ENCODE measurements at places on chromosomes 6 and 20. TPM values are rescaled to one million over a fixed set of nuclear protein-coding genes. Genes with fewer than 3 reads are reported as not detected.

Gene RBL1
- 4.3 TPM for total RNA-seq

Gene ZNF311
- 0.05 TPM for total RNA-seq

Gene GNAS-AS1
- not detected for total RNA-seq

Gene BACH2
- 1.2 TPM for total RNA-seq

Gene PRICKLE4
- total RNA-seq: 6.4 TPM

Gene CNBD2
- total RNA-seq: 8.4 TPM

Gene MPIG6B
- not detected for total RNA-seq

Gene KIF13A
- 57.5 TPM for total RNA-seq

Gene IL17A
- not detected for total RNA-seq

Gene ENPP4
- 4.9 TPM for total RNA-seq
